SHP77 treated with DMSO at 0.1 percent for 48 hours (cell line): ENCODE measurements at places on chromosomes 6 and 20.

DNA sequence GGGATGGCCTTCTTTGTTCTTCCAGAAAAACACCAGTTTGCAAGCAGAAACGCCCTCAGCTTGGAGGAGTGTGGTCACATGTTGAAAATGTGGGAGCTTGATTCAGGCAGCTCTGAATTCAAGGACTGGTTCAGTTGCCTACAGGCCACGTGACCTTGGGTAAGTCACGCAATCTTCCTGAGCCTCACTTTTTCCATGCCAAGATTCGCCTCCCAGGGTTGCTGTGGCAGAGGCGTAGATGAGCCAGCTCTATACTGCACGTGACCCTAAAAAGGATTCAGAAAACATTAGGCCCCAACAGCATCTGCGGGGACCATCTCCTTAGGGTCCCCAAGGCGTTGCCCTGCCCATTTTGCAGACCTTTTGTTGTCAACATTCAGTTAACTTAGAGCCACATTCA is 112.0 kb upstream of the SNX9 start:
- DNase-seq, result no peak

DNA sequence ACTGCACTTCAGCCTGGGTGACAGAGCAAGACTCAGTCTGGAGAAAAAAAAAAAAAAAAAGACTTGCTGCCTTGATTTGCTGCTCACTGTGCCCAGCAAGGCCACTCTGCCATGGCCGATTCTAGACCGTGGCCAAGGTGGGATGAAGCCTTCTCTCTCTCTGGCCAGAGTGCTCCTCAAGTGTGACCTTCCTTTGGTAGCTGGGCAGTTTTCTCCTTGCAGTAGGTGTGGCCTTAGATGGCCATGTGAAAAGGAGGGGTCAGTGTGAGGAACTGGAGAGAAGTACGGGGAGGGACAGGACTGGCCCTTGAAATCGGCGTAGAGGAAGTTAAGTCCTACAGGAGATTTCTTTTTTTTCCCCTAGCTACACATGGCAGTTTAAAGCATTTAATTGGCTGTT is 272.0 kb downstream of the ARID1B start:
- no peak for DNase-seq

DNA sequence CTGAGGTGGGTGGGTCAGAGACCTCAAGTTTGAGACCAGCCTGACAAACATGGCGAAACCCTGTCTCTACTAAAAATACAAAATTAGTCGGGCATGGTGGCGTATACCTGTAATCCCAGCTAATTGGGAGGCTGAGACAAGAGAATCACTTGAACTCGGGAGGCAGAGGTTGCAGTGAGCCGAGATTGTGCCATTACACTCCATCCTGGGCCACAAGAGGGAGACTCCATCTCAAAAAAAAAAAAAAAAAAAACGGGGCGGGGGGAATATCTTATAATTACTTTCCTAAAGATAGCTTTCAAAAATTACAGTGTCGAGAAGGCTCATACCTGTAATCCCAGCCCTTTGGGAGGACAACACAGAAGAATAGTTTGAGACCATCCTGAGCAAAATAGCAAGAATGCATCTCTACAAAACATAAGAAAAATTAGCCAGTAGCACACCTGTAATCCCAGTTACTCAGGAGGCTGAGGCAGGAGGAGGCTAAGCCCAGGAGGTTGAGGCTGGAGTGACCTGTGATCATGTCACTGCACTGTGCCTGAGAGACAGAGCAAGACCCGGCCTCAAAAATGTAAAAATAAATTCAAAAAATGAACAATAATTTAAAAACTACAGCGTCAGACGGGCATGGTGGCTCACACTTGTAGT is 25.8 kb downstream of the CBFA2T2 start:
- no peak for DNase-seq

DNA sequence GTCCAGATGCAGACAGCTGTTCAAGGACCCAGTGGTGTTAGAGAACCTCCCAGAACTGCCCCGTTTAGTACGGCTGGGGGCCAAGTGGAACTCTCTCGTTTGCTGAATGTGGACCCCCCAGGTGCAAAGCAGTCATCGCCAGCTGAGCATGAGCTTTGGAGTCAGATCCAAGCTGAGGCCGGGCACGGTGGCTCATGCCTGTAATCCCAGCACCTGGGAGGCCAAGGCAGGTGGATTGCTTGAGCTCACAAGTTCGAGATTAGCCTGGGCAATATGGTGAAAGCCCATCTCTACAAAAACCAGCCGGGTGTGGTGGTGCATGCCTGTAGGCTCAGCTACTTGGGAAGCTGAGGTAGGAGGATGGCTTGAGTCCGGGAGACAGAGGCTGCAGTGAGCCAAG is 29.7 kb downstream of the FOXC1 start:
- no peak for DNase-seq

GRCh38 chr6:141594874-141595273 is 537.9 kb upstream of the GJE1 start:
- DNase-seq, result no peak

DNA sequence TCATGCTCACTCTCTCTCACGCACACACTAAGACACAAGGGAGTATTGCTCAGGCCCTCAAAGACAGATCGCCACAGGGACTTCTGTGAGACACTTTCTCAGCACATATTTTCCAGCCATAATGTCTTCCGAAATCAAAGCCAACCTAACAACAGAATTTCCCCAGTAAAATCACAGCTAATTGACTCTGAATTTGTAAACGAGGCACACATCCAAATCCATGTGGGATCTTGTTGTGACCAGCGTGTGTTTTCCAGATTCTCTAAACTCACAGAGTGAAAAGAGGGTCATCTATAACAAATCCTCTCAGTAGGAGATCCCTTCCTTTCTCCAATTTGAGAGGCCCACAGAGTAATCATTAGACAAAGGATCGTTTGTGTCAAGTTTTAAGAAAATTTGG is 280.4 kb downstream of the PACRG start:
- DNase-seq, result no peak

DNA sequence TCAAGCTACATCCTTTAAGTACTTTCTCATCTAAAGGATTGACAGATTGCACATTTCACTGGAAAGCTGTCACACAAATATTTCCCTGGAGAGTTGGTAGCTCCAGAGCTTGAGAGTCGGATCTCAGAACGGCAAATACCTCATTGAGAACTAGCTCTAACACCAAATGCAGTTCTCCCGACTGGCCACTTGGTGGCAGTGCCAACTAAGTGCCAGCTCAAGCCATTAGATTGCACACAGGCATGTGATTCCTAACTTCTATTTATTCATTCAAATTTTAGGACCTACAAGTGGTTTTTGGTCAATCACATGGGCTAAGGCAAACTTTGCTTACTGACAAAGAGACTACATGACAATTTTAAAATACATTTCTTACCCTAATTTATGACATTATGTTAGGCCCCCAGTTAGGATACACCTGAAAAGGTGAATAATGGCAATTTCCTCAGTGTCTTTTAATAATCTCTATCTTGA is 7.9 kb upstream of the MCHR2 start:
- DNase-seq, result peak; percentile 21
